BJ (cell line): ENCODE measurements at places on chromosomes 4 and X. TPM values are rescaled to one million over a fixed set of nuclear protein-coding genes. Genes with fewer than 3 reads are reported as not detected.

DNA sequence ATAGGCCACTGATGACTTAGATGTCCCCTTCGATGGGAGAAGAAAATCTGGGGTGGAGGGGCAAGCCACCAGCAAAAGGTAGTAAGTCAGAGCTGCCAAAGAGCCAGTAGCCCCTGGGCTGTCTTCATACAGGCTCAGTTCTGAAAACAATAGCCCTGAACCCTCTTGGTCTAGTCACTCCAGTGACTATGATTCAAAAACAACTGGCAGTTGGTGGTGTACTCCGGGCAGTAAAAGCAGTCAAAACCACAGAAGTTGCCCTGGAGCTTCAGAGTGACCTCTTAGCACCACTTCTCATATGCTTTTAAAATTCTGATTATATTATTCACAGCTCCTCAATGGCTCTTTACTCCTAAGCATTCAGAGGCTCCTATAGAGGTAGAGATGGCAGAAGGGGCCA lies 164.3 kb upstream of the MAMLD1 start:
- DNase-seq: no peak

PPEF2 gene
- polyA plus RNA-seq: not detected in 2 replicates

SLC49A3 gene
- 1.6 and 2.8 TPM in 2 replicates for polyA plus RNA-seq

GRCh38 chr4:158778156-158778711 lies 9.4 kb downstream of the FNIP2 start:
- DNase-seq: no peak

DNA sequence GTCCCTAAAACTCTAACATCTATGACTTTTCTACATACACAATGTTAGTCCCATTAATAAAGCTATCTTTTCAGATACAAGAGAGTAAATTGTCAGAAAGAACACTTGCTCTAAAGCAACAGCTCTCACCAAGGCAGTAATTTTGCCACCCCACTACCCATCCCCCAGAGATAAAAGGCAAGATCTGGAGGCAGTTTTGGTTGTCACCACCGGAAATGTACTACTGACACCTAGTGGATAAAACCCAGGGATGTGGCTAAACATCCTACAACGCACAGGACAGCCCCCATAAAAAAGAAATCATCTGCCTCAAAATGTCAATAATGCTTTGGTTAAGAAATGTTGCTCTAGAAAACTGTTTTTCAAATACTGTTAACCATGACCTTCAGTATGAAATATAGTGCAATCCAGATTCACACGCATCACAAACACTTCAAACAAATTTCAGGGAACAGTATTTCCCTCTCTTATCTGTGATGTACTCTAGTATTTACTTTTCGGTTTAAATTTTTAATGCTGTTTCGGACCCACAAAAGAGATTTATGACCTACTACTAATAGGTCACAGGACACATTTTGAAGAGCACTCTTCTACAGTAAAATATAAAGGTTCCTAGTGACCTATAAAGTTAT lies 5.1 kb downstream of the FBXL5 start:
- DNase-seq: no peak

- no peak for DNase-seq
These were observed 105.0 kb downstream of the SLC2A9 start for GRCh38 chr4:9916346-9916745.

GRCh38 chr4:113582737-113583136 lies 178.8 kb downstream of the CAMK2D start:
- DNase-seq: no peak

DNA sequence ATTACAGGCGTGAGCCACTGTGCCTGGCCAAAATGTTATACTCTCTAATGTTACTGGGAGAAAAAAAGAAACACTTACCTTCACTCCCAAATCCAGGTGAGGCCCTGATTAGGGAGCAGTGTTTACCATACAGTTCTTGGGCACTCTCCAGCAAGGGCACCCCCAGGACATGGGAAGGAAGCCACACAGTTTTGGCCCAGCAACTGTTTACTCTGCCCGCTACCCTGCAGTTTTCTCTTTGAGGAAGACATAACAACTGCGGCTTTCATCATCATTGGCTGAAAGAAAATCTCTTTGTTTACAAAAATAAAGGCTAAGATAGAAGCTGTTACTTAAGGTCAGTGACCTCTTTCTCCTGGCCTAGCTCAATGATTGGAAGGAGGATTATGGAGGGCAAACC lies 145.5 kb upstream of the DUSP21 start:
- no peak for DNase-seq

GRCh38 chr4:108355186-108355901 lies 186.6 kb upstream of the LEF1 start:
- DNase-seq: no peak

DNA sequence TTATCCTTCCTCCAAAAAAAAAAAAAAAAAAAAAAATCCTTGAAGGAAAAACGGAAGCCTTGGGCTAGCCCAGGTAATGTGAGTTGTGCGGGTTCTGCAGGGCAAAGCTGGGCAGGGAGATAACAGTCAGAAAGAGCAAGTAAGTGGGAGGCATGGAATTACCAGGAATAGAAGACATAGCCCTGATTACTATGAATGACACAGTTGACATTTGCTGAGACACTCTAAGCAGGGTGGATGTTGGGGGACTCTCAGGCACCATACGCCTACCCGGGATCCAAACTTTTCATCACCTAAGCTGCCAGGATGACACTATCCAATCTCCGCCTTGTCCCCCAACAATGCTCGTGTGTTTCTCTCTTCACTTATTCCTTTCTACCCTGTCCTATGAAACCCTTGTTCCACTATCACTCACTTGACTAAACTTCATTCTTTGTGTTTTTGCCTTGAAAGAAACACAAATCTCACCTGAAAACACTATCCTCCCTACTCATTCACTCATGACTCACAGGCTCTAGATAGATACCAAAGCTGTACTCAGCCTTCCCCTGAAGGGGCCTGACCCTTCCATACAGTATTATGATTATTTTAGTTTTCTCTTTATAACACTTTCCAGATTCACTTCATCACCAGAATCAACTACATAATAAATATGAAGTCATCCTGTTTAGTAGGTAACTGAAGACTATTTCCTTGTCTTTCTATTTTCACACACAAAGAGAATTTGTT lies 158.4 kb downstream of the INPP4B start:
- DNase-seq: no peak

DNA sequence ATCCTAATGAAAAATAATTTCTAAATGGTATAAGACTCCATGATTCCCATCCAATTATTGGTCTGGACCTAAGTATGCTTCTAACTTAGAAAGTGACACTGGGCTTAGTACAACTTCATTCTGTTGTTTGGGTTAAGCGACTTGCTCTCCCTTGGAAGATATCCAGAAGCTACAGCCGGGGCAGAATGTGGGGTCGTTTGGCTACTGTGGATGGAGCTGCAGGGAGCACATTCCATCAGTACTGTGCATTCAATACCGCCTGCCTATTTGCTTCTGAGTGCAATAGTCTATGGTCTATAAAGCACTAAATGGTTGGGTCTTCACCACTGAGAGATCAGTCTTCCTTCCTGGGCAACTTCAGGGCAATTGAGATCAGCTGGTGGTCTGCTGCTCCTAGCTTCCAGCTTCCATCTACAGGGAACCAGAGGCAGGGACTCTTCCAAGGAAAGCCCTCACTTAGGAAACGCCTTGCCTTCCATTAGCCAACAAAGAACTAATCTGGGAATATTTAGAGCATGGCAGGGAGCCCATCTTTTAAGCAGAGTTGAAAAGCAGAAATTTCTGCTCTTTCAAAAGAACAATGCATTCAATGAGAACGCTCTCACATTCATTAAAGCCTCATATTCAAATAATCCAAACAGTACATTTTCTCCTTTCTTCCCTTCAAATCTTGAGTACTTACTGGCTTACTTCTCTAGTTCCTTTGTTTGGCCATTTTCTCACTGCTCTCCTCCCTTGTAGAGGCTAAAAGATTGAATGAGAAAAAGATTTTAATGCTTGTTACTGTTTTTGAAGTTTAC lies 1049.9 kb upstream of the TENM3 start:
- DNase-seq: no peak

DNA sequence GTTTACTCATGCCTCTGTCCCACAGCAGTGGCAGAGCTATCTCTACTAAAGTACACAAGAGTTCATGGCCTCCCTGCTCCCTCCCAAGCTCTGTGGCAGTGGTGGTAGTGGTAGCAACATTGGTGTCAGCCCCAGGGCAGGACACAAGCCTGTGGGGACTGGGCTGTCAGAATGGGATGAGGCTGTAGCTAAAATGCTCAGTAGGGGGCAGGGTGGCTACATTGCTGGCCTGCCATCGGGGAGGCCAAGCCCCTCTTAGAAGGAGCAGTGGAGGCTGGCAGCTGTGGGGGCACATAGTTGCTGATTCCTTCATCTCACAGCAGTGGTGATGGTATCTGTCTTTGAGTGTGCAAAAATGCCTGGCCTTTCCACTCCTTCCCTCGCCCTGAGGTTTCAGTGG lies 461.7 kb downstream of the PCDH18 start:
- DNase-seq: no peak

DNA sequence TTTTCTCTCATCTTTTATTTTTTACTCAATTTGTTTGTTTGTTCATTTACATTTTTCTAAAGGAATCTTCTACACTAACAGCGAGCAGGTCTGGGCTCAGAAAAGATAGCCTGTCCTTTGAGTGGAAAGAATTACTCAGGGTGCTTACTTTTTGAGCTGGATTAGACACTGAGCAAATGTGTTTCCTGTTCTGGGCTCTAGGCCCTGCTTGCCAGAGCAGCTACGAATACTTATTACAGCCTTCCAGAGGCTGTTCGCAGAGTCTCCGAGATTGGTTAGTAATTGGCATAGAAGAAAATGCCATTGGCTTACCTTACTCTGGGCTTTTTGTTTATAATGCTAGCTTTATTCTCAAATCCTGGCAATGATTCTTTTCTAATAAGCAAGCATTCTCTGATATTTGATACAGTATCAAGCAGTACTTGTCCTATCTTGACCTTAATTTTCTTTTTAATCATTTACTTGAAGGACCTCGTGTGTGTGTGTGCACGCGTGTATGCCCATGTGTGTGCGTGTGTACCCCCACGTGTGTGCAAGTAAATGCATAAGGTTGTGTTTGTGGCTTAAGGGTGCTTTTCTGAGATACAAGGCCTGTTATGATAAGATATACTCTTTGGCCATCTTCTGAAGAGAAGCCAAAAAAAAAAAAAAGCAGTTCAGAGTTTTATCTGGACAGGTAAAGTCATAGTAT lies 76.2 kb upstream of the GRXCR1 start:
- no peak for DNase-seq
